ENCODE measurements at places on chromosomes 2 and 18.

DNA sequence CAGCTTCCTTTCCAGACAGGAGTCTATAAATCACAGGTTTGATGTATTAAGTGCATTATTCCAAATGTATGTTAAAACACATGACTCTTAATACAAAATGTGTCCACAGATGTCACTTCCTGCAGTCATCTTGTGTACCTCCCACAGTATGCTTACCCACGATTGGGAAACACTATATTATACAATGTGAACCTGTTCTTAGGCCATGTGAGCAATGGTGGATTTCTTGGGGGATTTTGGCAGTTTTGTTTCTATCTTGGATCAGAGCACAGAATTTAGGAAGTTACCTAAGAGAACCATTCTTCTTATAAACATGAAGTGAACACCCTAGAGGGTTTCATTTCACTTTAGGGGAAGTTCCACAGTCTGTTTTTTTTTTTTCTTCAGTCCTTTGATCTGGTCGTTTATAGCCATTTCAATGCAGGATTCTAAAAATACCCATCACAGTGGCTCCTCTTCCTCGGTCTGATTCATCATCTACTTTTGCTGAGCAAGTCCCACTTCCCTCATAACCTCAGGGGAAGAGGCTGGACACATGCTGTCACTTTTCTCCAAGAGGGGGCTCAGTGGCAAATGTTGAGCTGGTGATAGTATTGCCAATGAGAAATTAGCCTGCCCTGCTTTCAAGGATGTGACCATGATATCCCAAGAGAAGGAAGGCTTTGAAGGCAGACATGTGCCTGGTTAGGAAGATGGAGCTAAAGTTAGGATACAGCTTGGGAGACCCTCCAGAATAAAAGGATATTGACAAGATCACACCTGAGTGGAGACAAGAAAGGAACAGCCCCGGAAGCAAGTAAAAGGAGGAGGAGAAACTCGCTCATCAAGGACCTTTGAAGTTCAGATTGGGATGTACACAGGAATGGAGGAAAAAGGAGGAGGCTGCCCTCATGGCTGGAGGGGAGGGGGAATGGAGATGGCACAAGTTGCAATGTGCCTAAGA lies 22.6 kb downstream of the PLEK start:
- DNase-seq = no peak

GRCh38 chr2:85367180-85367579 lies 12.6 kb downstream of the ELMOD3 start:
- DNase-seq = no peak

- DNase-seq = no peak
Measured at GRCh38 chr2:202632682-202633290, 2.0 kb upstream of the FAM117B start.

- DNase-seq = no peak
Measured at GRCh38 chr2:26682155-26682554, 10.4 kb upstream of the KCNK3 start.

- DNase-seq = no peak
Measured at GRCh38 chr18:56570978-56571377, 67.4 kb downstream of the TXNL1 start.

- DNase-seq = no peak
Measured at GRCh38 chr2:120421830-120422175, 75.9 kb downstream of the INHBB start.

- no peak for DNase-seq
Measured at GRCh38 chr2:163347982-163348856, 387.6 kb downstream of the FIGN start.

DNA sequence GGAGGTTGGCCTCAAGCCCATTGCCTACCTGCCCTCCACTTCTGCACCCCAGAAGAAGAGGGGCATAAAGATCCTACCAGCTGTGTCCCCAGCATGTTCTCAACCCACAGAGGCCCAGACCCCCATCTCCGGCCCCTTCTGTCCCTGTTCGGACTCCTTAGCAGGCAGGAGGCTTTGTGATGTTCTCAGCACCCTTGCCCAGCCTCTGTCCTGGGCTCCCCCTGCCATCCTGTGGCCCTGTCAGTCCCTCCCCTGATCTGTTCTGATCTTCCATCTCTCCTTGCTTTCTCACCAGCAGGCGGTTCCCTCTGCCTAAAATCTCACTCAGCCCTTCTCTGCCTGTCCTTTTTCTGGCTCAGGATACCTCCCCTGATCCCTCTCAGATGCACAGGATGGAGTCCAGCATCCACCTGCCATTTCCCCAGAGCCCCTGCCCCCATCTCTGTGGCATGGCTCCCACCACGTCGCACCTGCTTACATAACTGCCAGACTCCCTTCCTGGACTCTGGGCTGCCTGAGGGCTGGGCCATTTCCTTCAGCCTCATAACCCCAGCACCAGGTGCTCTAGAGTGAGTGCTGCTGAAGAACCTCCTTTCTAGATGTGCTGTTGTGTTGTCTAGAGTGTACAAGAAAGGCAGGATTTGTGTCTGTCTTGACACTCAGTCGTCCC lies 134.0 kb downstream of the CTIF start:
- DNase-seq = no peak

GRCh38 chr18:75739682-75740081 lies 312.2 kb upstream of the SMIM21 start:
- DNase-seq = no peak

GRCh38 chr2:239926587-239927232 lies 98.4 kb downstream of the NDUFA10 start:
- no peak for DNase-seq

- no peak for DNase-seq
Measured at GRCh38 chr2:127091148-127091547, 15.8 kb downstream of the BIN1 start.
